ENCODE measurements at places on chromosomes 7 and 10.

GRCh38 chr7:9186730-9187129 lies 753.3 kb downstream of the NXPH1 start:
- no peak for DNase-seq

DNA sequence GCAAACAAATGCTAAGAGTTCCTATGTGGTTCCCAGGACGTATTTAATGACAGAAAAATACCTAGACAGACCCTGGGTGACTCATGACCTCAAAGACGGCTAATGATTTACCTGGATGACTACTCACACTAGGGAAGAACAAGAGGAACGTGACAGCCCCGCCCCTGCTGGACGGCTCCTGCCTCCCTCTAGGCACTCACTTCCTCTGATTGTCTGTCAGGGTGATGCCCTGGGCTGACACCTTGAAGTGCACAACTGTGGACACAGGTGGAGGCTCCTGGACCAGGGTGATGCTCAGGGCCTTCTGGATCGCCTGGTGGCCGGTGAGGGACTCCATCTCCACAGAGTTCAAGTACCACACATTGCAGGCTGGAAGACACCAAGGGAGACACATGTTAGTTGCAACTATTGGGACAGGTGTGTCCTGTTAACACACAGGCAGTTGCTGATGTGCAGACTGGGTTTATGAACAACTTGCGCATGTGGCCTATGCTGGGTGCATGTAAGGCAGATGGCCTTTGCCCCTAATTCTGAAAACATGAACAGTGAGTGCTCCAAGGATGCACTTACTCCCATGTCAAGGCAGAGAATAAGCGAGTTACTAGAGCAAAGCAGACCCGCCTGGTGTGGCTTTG lies 298.3 kb downstream of the TNS3 start:
- DNase-seq, result no peak

DNA sequence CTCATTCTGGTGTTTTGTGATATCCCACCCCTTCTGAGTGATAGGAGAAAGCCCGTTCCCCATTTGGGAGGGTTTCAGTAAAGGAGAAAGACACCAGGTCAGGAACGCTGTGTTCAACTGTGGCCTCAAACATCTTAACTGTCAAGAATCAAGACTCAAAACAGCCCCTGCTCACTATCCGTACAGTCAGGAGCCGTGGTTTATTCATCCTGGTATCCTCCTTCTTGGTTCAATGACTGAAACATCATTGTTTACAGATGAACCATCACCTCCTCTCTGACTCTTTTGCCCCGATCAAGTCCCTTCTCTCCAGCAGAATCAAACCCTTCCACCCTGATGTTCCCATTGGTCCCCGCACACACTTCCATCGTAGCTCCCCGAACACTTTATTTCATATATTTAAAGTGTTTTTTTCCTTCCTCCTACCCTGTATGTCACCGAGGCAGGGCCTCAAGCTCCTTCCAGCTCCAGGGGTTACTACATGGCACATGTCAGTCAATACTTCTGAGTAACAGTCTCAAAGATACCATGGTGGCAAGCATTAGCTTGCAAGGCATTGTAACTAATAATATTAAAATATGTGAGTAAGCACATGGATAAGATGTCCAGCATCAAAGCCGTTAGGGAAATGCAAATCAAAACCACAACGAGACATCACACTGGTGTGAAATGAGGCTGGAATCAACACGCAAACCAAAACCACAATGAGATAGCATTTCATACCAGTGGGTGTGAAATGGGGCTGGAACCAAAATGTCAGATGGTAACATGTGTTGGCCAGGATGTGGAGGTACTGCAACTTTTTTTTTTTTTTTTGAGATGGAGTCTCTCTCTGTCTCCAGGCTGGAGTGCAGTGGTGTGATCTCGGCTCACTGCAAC lies 124.7 kb upstream of the C1QL3 start:
- no peak for DNase-seq

DNA sequence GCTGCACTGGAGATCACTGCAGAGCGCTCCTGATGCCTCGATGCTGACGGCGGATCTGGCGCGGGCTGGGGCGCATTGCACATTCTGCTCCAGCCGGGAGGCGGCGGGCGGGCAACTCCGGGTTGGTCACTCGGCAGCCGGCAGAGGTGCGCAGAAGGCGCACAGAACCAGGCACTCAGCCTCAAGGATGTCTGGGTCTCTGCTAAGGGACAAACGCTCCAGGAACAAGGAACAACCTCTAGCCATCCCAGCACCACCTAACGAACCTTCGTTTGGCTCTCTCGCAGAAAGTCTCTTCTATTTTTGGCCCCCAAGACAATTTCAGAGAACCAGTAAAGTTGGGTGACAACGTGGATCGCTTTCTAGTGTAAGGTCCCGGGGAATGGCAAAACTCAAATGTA lies 254.6 kb downstream of the OTUD1 start:
- no peak for DNase-seq

- no peak for DNase-seq
Measured at GRCh38 chr10:35765066-35765527, 123.0 kb upstream of the FZD8 start.

DNA sequence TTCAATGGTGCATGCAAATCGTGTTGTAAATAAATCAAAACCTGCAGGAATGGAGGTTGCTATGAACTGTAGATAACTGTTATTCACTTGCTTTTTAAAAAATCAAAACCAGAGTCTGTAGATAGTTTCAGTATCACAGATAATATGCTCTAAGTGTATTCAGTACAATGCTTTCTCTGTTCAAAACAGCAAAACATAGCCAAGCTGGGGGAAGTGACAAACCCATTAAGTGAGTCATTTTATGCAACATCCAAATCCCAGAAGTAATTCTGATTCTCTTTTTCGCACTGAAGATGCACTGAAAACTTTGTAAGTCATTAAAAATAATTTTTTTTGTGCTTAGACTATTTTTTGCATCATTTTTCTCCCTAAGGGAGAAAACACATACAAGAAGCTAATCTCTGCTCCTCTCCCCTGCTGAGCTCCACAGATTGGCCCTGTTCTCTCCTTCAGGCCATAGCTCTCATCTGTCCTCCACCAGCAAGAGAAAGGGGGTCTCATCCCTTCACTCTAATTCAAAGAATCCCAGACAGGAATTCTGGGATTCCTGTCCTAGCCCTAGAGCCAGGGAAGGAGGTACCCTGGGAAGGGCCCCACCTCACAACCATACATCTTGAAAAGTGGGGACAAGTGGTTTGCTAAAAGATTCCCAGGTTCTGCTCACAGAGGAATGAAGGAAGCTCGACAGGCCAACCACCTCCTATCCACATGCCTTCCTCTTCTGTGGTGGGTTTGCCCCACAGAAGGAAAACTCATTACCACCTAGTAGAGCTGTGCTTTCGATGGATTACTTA lies 4.9 kb downstream of the PRTFDC1 start:
- DNase-seq, result no peak

- no peak for DNase-seq
Measured at GRCh38 chr7:151088856-151089699, 2.8 kb downstream of the AGAP3 start.

DNA sequence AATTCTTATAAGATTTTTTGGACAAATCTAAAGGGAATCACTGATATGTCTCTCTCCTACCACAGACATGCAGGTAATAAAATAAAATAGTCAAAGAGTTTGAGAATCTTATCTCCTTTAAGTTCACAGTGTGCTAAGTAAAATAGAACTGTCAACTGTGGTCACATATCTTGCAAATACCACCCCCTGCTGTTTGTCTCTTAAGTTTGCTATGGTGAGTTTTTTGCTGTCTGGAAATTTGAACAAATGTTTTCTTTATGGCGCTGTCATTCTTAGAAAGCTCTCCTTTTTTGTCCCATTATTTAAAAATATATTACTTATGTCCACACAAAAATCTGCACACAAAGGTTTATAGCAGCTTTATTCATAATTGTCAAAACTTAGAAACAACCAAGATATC lies 19.6 kb downstream of the GIMAP5 start:
- DNase-seq, result no peak

GRCh38 chr7:23334482-23335056 lies 35.4 kb downstream of the MALSU1 start:
- DNase-seq, result peak; percentile 4

DNA sequence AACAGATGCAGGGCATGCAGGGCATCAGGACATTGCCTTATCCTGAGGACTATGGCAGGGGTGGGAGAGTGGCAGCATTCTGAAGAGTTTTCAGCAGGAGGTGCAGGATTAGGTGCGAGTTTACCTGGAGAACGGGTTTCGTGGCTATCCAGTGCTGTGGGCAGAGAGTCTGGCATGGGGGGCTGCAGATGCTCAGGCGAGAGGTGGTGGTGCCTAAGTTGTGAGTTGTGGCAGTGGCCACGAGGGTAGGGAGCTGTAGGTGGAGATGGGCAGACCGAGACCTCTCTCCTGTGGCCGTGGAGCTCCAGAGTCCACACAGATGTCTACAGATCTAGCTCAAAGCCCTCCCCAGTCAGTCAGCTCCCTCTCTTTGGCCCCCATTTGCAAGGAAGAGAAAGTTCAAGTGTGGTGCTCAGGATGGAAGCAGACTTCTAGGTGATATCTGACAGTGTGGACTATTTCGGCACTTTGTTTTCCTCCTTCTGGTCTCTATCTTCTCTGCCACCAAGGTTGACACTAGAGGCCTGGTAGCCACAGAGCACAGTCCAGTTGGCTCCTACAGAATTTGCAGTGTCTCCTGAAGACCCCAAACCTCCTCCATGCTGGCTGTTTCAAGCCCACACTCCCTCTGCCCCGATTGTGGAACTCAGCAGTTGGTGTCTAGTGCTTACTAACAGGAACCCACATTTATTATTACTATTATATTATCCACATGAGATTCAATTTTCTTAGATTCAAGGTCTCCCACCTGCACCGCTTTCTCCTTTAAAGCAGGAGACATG lies 955.7 kb upstream of the ZNF722 start:
- DNase-seq, result no peak

DNA sequence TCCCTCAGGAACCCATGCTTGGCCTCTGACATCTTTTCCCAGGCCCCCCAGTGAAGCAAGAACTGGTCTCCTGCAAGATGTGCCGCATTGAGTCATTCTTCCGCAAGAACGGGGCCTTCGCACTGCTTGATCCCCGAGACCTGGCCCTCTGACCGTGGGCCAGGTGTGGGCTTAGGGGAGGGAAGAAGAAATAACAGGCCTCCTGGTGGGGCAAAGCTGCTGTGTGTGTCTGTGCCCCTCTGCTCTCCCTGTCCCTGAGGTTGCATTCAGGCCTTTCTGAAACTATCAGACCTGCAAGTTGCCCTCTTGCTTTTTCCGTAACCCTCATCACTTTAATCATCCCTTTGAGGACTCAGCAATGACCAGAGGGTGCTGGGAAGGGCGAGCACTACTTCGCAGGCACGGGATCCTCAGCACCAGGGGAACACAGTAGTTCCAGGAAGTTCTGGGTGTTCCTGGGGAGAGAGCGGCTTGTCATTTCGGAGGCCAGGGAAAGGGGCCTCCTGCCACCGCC lies 6.0 kb downstream of the ATP6V1F start:
- no peak for DNase-seq

DNA sequence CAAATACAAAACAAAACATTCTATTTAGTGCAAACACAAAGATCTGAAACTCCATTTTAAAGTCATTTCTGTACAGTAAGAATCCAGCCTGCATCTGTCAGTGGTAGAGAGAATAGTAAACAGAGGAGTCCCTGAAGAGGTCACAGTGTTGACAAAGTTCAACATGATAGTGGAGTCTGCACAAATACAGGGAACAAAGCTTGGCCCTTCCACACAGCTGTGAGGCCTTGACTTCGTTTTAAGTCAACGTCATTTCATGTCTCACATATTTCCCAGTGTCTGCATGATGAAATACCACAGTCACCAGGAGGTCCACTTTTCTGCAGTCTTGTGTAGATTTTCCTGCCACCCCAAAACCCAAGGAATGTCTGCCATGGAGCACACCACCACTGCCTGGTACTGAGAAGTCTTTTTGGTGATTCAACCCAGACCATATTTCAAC lies 33.0 kb downstream of the CYP26A1 start:
- peak; percentile 55 for DNase-seq

GRCh38 chr10:70683940-70684339 lies 11.6 kb downstream of the ADAMTS14 start:
- no peak for DNase-seq

DNA sequence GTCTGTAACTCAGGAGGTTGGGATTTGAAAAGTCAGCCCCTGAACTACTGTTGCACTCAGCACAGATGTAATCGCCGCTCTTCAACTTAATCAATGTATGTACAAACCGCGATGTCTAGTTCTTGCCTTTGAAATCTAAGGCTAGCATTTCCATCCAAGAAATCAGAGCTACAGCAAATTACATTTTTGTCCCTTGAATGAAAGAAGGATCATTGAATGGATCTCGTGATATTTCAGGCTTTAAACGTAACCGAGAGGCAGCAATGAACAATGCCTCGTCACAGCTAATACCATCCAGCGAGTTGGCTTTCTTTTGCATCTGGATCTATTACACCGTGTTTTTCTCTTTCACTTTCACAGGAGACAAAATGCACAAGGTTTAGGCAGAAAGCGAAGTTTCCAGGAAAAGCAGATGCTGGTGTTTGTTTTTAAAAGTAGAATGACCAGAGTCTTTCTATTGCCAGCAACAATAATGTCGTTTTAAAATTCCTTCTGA lies 5.5 kb downstream of the SKIDA1 start:
- DNase-seq, result no peak

DNA sequence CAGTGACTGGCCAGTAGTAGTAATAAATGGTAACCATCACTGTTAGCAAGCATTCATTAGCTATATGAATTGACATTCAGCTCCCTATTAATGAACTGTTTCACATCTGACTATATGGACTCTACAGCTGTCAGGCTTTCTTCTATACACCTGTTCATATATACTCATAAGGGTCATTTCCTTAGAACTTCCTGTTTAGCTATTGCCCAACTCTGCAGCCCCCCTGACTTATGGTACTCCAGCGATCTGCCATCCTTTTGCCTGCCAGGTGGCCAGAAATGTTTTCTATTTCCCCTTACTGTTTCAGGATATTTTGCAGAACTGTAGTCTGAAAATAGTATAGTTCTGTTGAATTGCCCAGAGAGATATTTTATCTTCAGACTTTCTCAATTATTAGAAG lies 56.6 kb downstream of the TASOR2 start:
- DNase-seq, result no peak
